ENCODE measurements at places on chromosomes 5 and 9.
A peak's percentile ranks its signal among the peaks of the same experiment; 100 is the strongest.

DNA sequence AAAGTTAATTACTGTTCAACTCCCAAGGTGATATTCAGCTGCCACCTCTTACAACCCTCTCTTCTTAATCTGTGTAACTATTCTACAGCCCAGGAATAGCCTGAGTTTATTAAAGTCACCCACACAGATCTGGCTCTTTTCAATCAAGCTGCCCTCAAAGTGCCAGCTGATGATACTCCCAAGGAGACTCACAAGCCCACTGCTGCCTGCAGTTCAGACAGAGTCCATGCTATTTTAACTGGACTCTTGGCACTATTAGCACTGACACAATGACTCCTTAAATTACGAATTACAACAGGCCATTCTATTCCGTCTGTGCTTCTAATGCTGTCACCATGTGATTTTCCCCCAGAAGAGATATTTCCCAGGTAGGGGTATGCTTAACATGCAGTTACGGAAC lies 26.3 kb downstream of the REEP5 start:
- no peak for DNase-seq

DNA sequence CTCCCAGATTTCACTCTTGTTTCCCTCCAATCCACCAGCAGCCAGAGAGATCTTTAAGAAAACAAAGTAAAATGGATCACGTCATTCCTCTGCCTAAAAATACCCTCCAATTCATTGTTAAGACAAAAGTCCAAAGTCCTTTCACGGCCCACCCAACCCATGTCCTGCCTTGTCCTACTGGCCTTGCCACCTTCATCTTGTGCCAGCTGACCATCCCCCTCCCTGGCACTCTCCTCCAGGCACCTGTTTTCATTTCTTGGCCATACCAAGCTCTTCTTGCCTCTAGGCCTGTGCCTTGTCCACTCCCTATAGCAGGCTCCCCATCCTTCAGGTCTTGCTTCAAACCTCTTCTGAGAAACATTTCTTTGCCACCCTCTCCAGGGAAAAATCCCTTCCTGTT lies 307.6 kb downstream of the MSX2 start:
- no peak for DNase-seq

GRCh38 chr5:58551492-58551891 lies 31.4 kb upstream of the RAB3C start:
- no peak for DNase-seq

GRCh38 chr9:92140754-92141143 lies 25.5 kb upstream of the SPTLC1 start:
- no peak for DNase-seq

GRCh38 chr5:66346869-66347268 lies 202.8 kb downstream of the SREK1 start:
- DNase-seq: no peak

- no peak for DNase-seq
Measured at GRCh38 chr5:14675865-14676300, 11.4 kb downstream of the OTULIN start.

DNA sequence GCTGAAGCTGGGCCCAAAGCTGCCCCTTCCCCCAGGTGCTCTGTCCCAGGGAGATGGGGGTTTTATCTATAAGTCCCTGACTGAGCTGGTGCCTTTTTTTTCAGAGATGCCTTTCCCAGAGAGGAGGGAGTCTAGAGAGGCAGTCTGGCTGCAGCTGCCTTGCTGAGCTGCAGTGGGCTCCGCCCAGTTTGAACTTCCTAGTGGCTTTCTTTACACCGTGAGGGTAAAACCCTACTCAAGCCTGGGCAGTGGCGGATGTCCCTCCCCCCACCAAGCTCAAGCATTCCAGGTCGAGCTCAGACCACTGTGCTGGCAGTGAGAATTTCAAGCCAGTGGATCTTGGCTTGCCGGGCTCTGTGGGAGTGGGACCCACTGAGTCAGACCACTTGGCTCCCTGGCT lies 41.3 kb downstream of the CAVIN4 start:
- DNase-seq: no peak

DNA sequence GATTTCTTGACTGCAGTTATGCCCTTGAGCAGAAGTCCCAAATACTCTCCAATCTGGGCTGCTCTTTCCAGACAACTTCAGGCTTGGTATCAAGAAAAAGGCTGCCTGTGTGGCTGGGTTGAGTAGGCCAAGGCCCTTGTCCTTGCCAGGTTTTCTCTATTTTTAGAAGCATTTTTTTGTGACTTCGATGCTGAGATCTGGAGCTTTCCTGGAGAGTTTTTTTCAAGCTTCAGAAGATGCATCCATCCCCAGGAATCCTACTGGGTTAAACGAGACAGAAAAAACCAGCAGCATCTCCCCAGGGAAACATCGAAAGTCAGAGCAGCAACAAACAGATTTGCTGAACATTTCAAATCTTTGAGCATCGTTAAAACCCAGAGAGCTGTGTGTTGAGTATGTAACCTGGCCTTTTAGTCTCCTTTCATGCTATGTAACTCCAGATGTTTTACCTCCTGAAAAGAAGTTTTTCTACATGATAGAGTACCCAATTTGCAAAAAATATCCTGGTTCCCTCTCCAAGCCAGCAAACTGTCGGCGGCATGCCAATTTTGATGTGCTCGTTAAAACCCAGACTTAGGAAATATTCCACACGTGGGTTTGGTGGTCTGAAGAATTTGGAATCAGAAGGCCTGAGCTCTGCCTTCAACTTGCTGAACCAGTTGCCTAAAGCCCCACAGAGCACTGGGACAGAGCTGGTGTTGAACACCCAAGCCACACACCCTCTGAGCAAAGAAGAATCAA lies 98.1 kb upstream of the ALDH1B1 start:
- no peak for DNase-seq

- no peak for DNase-seq
Measured at GRCh38 chr5:16809395-16810207, 126.5 kb downstream of the MYO10 start.

GRCh38 chr9:124038239-124038638 lies 26.7 kb downstream of the LHX2 start:
- no peak for DNase-seq

DNA sequence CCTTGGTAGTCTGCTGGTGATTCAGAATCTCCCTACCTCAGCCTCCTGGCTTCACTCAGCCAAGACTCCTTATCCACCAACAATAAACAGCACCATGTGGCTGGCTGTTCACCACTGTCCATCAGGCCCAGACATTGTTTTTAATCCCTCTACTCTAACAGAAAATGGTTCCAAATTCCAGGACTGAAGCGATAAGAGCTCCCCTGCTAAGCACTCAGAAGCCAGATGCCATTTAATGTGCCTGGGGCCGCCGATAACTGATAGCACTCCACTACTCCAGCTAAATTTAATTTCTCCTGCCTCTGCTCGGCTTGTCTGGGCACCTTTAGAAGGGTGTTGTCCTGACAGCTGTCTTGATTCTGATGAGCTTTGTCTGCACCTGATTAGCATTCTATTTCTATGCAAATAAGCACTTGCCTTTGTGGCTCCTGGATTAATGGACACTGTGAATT lies 47.1 kb downstream of the ZNF622 start:
- peak; percentile 99 for DNase-seq

DNA sequence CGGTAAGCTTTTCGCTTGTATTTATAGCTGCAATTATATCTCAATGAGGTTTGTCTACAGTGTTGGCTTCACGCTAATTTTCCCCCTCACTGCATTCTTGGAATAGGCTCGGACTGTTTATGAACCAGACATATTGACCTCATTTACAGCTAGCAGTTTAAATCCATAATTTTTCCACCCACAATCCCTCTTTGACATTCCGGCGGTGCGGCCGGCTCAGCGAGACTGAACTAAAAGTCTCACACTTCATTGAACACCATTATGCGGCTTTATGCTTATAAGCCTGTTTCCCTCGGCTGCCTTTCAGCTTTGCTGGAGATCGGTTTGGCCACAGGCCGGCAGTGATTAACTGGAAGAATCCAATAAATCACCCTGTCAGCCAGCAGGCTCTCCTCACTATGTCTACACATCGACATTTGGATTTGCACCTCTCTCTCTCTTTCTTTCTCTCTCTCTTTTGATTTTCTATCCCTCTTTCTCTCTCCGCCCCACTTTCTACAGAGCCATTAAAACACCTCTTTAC lies 315.0 kb upstream of the TLE4 start:
- DNase-seq: no peak

GRCh38 chr5:126810596-126811380 lies 33.9 kb downstream of the LMNB1 start:
- DNase-seq: no peak

GRCh38 chr5:52943285-52943684 lies 45.9 kb upstream of the ITGA2 start:
- no peak for DNase-seq

GRCh38 chr5:40909264-40909663 lies at the start of gene C7:
Gene C7, plus strand, starts transcription at chr5:40909497. Its CDS starts 114 bp downstream, at chr5:40909611.
- DNase-seq: no peak

DNA sequence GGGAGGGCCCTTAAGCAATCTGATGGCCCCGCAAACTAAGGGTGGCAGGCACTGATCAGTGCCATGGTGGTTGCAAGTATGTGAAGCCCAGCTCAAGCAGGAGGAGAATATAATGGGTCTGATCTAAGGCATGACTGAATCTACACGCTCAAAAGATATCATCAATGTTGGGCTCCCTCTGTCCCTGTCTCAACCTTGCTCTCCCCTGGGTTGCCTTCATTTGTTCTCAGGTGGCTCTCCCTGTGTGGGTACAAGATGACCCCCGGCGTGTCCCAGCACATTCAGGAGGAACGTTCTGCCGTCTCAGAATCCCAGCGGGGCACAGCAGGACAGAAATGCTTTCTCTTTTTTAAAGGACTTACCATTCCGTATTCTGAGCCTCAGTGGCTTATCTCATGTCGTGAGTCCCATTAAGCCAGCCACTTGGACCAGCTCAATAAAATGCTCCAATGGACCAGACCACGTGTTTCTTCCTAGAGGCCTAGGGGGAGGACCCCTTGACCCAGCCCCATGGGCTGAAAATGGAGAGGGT lies 12.0 kb upstream of the RNF130 start:
- DNase-seq: no peak

DNA sequence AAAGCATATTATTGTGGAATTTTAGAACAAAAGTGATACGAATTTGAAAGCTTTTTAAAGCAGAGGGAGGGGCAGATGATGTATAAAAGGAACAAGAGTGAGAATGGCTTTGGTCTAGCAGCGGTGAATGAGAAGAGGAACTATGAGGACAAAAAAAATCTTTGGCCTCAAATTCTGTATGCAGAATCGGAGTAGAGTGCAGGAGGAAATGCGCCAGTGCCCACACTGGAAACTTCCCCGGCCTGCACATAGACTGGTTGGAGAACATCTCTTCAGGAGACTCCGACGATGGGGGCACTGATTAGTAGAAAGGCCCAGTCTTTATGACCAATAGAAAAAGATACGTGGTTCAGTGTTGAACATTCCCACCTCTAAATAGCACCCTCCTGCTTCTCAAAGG lies 51.3 kb downstream of the SLC46A2 start:
- no peak for DNase-seq

DNA sequence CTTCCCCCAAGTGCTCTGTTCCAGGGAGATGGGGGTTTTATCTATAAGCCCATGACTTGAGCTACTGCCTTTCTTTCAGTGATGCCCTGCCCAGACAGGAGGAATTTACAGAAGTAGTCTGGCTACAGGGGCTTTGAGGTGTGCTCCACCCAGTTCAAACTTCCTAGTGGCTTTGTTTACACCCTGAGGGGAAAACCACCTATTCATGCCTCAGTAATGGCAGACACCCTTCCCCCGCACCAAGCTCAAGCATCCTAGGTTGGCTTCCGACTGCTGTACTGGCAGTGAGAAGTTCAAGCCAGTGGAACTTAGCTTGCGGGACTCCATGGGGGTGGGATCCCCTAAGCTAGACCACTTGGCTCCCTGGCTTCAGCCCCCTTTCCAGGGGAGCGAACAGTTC lies 154.6 kb downstream of the IZUMO3 start:
- DNase-seq: no peak

Measured in NCI-H524 treated with DMSO at 0.1 percent for 48 hours (cell line).